NCI-H2081 treated with DMSO at 0.1 percent for 48 hours (cell line): ENCODE measurements at places on chromosomes 12 and 14.

GRCh38 chr12:8796831-8797626 lies 25.4 kb upstream of the A2ML1 start:
- DNase-seq = no peak

DNA sequence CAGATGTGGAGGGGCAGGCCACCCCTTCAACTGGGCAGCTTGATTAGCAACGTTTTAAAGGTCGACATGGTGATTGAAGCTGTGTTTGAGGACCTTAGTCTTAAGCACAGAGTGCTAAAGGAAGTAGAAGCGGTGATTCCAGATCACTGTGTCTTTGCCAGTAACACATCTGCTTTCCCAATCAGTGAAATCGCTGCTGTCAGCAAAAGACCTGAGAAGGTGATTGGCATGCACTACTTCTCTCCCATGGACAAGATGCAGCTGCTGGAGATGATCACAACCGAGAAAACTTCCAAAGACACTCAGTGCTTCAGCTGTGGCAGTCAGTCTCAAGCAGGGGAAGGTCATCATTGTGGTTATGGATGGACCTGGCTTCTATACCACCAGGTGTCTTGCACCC lies 23.9 kb upstream of the AICDA start:
- DNase-seq = no peak

- no peak for DNase-seq
Measured at GRCh38 chr14:100565650-100566049, 21.6 kb downstream of the BEGAIN start.

DNA sequence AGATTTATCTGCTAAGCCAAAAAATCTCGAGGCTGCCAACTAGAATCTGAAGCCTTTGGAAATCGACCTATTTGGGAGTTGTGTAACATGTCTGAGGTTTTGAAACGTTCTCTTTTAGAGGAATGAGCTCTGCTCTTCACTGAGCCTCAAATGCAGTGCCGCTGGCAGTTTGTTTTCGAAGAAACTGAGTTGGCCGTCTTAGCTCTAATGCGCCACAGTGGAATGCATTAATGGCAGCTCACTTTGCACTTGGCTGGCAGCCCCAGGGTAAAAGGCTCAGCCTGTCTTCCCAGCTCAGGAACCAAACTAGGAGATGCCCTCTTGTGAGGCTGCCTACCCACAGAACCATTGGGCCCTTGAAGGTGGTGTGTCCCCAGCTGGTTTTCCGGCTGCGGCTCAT lies 53.8 kb downstream of the SFSWAP start:
- DNase-seq = no peak

- no peak for DNase-seq
Measured at GRCh38 chr12:128055567-128055966, 211.4 kb upstream of the TMEM132C start.

DNA sequence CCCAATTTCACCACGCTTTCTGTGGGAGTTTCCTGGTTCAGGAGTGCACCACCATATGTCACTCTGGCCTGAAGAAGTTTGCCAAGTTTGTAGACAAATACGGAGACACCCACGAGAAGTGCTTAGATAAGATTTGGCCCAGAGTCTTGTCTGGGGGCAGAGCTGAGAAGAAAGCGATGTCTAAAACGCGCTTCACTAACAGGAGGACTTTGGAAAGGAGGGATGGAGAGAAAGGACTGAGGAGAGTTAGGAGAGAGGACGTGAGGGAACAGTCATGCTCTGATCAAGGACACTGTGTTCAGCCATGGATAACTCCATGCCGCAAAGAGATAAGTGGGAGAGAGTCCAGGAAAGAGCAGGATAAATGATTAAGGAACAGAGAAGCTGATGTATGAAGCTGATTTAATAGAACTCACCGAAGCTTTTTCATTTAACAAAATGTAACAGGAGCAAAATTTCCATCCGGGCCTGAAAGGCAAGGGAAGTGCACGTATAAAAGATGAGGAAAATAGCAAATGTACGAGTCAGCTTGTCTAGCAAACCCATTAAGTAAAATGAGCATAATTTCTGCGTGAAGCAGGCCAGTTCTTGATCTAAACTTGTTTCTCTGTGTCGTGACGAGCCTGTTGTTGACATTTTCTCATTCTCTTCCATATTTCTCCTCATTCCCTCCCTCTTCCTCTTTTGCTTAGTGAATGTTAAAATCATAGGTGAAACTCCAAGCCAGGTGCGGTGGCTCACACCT lies 23.4 kb upstream of the MAP3K9 start:
- DNase-seq = no peak

GRCh38 chr14:34985740-34986139 lies 2.9 kb downstream of the SRP54 start:
- DNase-seq = no peak

GRCh38 chr12:52551216-52551865 lies 1.6 kb downstream of the KRT71 start:
- DNase-seq = no peak

DNA sequence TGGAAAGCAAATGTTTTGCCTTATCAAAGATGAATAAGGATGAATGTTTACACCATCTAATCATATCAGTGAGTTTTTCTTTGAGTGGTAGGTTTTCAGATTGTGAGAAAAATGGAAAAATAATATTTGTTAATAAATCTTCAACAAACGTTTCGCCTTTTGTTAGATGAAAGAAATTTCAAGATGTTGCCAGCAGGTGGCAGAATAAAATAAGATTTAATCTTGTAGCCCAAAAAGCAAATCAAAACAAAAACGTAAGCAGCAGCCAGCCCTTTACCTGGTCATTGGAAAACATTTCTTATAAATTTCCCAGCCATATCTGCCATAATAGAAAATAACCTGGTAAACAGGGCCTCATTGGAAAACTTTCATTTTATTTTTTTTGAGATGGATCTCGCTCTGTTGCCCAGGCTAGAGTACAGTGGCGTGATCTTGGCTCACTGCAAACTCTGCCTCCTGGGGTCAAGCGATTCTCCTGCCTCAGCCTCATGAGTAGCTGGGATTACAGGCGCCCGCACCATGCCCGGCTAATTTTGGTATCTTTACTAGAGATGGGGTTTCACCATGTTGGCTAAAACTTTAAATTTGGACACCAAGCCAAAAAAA lies 15.4 kb upstream of the TMEM120B start:
- peak; percentile 54 for DNase-seq

GRCh38 chr12:121331248-121331647 lies 21.0 kb downstream of the ANAPC5 start:
- no peak for DNase-seq

GRCh38 chr12:98769068-98769467 lies 124.0 kb downstream of the APAF1 start:
- DNase-seq = no peak

DNA sequence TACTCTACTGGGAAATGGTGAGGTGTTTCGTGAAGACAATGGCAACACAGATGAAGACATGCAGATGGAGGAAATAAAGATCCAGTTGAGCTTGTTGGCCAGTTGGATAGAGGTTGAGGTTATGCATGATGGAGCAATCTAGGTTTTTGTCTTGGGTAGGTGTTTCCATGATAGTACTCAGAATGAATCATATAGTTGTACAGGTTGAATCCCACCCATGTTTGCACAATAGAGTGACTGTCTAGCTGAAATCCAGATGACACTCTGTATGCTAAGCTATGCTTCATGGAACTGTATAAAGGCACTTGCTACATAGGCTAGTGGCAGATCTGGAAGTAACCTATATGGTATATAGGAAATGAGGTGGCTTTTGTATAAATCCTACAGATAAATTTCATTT lies 264.9 kb downstream of the NAV3 start:
- no peak for DNase-seq

DNA sequence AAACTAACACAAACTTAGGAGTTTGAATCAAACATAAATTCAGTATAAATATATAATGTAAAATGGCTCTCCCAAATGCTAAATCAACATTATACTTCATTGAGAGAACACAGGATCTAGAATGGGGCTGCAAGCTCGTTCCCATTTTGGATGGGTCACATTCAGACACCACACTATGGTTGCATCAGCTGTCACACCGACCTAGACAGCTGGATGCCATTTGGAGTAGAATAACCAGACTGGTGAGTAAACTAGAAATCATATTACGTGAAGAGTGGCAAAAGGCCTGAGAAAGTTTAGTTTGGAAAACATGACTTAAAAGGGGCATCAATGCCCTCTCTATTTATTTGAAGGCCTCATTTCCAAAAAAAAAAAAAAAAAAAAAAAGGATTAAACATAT lies 430.4 kb downstream of the NPAS3 start:
- no peak for DNase-seq

DNA sequence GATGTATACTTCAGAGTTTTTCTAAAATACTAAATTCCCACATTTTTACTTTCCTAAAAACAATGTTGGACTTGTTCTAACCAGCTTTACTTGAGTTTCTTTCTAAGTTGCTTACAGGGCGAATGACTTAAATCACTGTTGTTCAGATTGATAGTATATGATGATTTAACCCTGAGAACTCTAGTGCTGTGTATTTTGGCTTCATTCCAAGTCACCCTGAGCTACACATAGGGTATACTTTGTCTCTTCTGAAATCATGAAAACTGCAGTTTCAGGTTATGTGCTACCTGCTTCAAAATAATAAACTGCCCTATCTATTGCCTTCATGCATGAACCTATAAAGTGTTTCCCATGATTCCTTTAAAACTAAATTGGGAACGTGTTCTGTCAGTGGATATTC lies 162.5 kb upstream of the PDE3A start:
- no peak for DNase-seq

DNA sequence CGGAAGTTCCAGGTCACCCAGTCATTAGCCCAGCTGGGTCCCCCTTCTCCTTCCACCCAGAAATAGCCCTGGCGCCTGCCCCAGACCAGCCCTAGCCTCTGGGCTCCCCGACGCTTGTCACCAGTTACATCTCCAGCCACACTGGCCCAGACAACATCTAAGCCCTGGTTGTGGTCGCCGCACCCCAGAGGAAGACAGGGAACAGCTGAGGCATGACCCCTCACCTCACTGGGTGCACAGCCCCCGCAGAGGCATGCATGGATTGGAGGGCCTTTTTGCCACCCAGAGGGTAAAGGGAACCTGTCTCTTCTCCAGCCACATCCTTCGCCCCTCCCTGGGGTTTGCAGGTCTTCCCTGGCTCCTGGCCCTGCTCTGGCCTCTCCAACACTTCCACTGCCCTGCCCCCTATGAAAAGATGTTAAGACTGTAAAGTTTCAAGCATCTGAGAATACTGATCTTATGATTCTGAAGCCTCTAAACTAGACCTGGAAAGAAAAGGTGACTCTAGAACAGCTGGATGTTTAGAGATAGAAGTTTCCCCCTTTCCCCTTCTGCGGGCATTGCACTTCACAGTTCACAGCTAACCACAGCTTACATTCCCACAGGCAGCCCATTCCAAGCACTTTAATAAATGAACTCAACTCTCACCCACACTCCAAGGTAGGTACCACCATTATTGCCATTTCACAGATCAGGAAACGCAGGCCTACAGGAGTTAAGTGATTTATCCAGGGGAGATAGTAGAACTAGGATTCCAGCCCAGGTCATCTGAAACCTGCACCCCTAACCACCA lies 14.7 kb downstream of the TMEM119 start:
- DNase-seq = no peak

GRCh38 chr12:46792925-46793324 lies 32.9 kb downstream of the SLC38A4 start:
- DNase-seq = no peak

GRCh38 chr14:106141242-106142220 lies 615.1 kb downstream of the TMEM121 start:
- DNase-seq = no peak

DNA sequence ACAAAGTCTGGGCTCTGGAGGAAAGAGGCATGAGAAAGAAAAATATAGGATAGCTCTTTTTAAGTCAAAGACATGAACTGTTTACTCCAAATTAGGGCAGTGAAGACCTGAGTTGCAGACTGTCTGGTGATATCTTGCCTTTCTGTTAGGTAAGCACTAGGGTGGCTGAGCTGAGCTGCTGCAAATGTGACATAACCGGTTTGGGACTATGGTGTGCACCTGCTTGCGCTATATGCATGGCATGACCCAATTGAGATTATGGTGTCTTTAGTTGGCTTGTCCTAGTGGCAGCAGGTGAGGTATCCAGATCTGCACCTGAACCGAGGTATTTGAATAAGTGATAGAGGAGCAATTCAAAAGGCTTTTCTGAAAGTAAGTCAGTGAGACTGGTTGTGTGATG lies 345.6 kb downstream of the APAF1 start:
- DNase-seq = no peak

DNA sequence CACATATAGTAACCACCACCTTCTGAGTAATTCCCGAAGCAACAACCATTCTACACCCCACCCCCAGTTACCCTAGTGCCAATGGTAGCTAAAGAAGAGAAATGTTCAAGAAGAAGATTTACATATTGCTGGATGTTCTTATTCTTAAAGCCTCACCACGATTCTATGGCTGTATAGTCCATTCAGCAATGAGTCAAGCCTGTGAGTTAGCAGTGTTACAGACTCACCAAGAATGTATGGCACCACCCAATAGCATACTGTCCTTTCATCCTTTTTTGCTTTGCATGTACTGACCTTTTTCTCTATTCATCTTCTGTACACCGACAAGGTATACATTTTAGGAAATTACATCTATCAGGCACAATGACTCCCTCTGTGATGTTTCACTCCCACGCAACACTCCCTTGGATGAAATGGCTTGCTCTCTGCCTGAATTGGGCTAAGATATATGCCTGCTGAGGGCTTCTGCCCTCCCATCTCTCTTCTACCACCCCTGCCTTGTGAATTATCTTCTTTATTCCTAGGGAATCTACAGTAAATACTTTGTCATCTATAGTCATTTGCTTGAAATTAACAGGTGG lies 945.8 kb downstream of the DIO2 start:
- DNase-seq = no peak
